Sigmoid colon (tissue), 7 donors: ENCODE measurements at places on chromosomes 3 and 15. TPM values are rescaled to one million over a fixed set of nuclear protein-coding genes. Genes with fewer than 3 reads are reported as not detected.

DNA sequence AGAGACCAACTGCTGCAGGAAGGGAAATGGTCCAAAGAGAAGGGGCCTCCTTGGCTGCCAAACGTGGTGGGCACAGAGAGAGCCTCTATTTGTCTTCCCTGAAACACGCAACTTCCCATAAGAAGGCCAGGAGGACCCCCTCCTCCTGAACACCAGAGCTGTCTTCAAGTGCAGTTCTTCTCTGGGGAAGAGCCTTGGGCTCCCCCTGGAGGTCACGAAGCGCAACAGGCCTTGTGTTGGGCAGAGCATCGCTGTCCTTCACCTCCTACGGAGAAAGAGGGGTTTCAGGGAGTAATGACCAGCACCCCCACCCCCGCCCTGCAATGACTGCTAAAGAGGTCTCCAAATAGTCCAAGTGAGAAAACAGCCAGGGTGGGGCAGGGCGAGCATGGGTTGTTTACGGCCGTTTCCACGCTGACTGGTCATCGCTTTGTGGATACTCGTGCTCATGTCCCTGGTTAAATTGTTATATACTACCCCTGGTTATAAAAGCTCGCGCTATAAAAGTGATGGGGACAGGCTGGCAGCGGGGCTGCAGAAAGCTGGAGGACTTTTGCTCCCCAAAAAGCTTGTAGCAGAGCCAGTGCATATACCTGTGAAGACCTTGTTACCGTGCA lies 397.5 kb upstream of the ATP10A start:
- no peak for DNase-seq

DNA sequence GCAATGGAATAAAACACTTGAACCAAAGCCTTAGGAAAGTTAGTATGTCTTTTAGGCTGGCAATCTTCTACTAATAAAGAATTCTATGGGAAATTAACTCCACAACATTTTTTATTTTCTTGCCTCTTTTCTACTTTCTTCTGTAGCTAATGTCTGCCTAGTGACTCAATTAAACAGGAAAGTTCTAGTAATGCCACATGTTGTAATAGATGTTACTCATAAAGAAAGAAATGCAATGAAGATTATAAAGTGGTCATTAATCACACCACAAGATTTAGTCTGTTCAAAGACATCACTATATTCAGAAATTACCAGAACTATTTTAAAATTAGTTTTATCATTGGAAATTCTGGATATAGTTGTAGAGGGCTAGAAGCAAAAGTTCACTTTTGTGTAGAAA lies 329.7 kb downstream of the SI start:
- no peak for DNase-seq

Gene VILL
- 8.3 TPM for total RNA-seq

GRCh38 chr15:58147171-58147611 lies 9.0 kb downstream of the AQP9 start:
- DNase-seq = no peak

Gene KATNBL1
- 66.4 TPM for total RNA-seq

- DNase-seq = no peak
Observed at GRCh38 chr3:10495003-10495402, 10.4 kb downstream of the ATP2B2 start.
